Cardiac muscle cell (in vitro differentiated cells and primary cell): ENCODE measurements at places on chromosomes 1 and 21.
A peak's percentile ranks its signal among the peaks of the same experiment; 100 is the strongest.

- no peak overlapping the region for H3K4me3 ChIP-seq
- H3K27ac ChIP-seq, result peak overlapping the region; percentile 43
- DNase-seq, result peak; percentile 27
- peaks cover 5% of the 10 kb centered on the region for H3K4me1 ChIP-seq
- no peaks in the 10 kb centered on the region for H3K27me3 ChIP-seq
Measured at GRCh38 chr1:62229932-62230331, 35.3 kb downstream of the L1TD1 start.

DNA sequence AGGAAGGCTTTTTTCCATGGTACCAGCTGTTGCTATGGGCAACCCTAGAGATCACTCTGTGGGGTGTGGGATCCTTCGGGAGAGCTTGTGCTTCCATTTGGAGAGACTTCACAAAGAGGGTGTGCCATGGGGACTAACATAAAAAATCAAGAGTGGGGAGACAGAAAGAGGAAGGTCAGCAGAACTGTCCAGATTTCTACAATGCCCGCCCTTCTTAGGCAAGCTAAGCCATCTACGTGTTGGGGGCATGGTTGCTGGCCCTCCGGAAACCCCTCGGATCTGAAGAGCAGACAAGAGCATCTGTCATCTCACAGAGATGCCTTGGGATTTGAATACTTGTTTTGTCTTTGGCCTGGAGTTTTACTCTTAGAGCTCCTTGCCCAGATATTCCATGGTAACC is 83.9 kb upstream of the ZNF648 start:
- no peaks in the 10 kb centered on the region for H3K27me3 ChIP-seq
- no peak overlapping the region for H3K4me3 ChIP-seq
- DNase-seq, result no peak
- no peak overlapping the region for H3K27ac ChIP-seq
- H3K4me1 ChIP-seq, result no peaks in the 10 kb centered on the region

DNA sequence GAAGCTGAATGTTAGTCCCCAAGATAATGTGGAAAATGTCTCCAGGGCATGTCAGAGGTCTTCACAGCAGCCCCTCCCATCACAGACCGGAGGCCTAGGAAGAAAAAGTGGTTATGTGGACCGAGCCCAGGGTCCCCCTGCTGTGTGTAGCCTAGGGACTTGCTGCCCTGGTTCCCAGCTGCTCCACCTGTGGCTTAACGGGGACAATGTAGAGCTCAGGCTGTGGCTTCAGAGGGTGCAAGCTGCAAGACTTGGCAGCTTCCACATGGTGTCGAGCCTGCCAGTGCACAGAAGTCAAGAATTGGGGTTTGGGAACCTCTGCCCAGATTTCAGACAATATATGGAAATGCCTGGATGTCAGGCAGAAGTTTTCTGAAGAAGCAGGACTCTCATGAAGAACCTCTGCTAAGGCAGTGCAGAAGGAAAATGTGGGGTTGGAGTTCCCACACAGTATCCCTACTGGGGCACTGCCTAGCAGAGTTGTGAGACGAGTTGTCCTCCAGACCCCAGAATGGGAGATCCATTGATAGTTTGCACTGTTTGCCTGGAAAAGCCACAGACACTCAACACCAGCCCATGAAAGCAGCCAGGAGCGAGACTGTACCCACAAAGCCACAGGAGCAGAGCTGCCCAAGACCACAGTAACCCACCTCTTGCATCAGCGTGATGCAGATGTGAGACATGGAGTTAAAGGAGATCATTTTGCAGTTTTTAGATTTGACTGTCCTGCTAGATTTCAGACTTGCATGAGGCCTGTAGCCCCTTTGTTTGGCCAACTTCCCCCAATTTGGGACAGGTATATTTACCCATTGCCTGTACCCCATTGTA is 204.9 kb downstream of the MRPL39 start:
- H3K4me3 ChIP-seq, result no peak overlapping the region
- peaks cover 5% of the 10 kb centered on the region for H3K4me1 ChIP-seq
- H3K36me3 ChIP-seq, result no peaks in the 10 kb centered on the region
- H3K27ac ChIP-seq, result no peak overlapping the region
- no peak for DNase-seq

DNA sequence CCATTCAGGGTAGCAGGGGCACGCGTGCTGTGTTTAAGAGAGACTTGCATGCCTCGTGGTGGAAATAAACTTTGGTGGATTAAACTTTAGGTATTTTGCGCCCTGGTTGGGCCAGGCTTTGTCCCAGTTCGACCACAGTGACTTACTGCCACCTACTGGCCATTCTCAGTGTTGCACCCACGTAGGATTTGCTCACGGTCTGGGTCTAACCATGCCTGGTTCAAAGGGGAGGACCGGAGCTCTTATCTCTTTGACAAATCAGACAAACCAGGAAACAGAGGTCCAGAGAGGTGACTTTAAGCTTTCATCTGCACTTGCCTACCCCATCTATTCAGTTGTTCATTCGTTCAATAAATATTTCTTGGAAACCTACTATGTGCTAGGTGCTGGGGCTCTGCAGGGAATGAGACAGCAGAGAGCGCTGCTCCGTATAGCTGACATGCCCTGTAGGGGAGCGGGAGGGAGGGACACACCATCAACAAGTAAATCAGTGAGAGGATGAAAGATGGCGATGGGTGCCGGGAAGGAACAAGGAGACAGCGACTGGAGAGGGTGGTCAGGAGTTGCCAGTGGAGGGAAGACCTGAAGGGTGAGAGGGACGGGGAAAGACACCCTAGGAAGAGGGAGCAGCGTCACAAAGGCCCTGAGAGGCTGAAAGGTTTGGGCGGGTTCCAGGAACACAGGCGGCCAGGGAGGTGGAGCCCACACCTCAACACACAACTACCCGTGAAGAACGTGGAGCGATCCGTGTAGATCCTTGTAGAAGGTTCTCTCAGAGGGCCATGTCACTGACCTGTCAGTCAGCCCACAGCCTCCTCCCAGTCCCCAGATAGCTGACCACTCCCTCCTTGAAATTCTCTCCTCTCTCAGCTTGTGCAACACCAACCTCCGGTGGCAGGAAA is 27.2 kb upstream of the TINAGL1 start:
- DNase-seq, result peak; percentile 92
- H3K27me3 ChIP-seq, result no peaks in the 10 kb centered on the region
- H3K4me1 ChIP-seq, result no peaks in the 10 kb centered on the region
- H3K36me3 ChIP-seq, result no peaks in the 10 kb centered on the region
- no peak overlapping the region for H3K4me3 ChIP-seq

GRCh38 chr1:17460219-17460618 is 20.7 kb upstream of the RCC2 start:
- no peak for DNase-seq
- H3K27me3 ChIP-seq, result no peaks in the 10 kb centered on the region
- no peaks in the 10 kb centered on the region for H3K36me3 ChIP-seq

DNA sequence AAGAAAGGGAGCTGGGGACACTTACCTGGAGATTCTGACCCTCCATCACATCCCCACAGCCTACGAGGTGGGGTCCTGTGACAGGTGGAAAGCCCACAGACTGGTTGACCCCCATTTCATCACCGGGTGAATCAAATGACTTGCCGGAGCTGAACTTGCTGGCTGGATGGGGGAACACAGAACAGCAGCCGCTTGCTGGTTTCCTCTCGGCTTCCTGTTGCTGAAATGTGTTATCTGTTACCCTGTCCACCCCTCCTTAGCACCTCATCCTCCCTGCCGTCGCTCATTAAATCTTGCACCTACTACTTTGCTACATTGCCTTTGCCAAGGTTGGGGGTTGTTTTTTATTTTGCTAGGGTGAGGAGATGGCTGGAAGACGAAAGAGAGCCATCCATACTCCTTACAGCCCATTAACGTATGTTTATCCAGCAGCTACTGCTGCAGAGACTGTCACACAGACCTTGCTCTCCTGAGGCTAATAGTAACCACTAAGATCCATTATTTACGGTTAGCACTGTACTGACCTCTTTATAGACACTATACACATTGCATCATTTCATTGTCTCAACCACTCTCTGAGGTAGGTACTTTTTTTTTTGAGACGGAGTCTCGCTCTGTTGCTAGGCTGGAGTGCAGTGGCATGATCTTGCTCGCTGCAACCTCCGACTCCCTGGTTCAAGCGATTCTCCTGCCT is 7.0 kb downstream of the PAFAH2 start:
- H3K27ac ChIP-seq, result no peak overlapping the region
- H3K27me3 ChIP-seq, result no peaks in the 10 kb centered on the region
- peaks cover 20% of the 10 kb centered on the region for H3K4me1 ChIP-seq
- no peaks in the 10 kb centered on the region for H3K36me3 ChIP-seq

- H3K27me3 ChIP-seq, result no peaks in the 10 kb centered on the region
- no peaks in the 10 kb centered on the region for H3K36me3 ChIP-seq
- H3K27ac ChIP-seq, result peak within 1 kb of the TSS; percentile 88
- H3K4me1 ChIP-seq, result peaks cover 11% of the 10 kb centered on the region
- DNase-seq, result peak; percentile 94
Measured at GRCh38 chr1:183023146-183023600, at the start of gene LAMC1. Gene LAMC1, plus strand, starts transcription at chr1:183023420. Its CDS starts 297 bp downstream, at chr1:183023717.

- no peaks in the 10 kb centered on the region for H3K27me3 ChIP-seq
- H3K4me1 ChIP-seq, result peaks cover 10% of the 10 kb centered on the region
- no peak for DNase-seq
- H3K36me3 ChIP-seq, result no peaks in the 10 kb centered on the region
Measured at GRCh38 chr21:34017039-34017961, 56.1 kb upstream of the MRPS6 start.

- H3K4me3 ChIP-seq, result no peak overlapping the region
- H3K27me3 ChIP-seq, result no peaks in the 10 kb centered on the region
- no peak for DNase-seq
- peaks cover 6% of the 10 kb centered on the region for H3K4me1 ChIP-seq
- H3K36me3 ChIP-seq, result no peaks in the 10 kb centered on the region
Measured at GRCh38 chr1:242002510-242002909, 3.6 kb upstream of the MAP1LC3C start.

DNA sequence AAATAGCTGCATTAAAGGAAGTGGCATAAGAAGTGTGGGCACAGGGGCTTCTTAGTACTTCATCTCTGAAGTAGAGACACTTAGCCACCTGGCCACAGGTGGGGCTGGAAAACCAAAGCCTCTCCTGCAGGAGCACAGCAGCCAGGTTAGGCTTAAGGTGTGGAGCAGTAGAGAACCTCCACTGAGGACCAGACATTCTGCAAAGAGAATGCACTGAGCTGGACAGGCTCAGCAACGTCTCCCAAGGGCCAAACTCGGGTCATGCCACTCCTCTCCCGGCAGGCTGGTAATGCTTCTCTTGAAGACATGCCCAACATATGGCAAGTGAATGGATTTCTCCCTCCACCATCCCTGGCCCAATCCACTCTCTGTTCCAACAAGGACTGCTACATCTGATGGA is 33.0 kb upstream of the LRRC38 start:
- H3K36me3 ChIP-seq, result no peaks in the 10 kb centered on the region
- no peak overlapping the region for H3K4me3 ChIP-seq
- no peak overlapping the region for H3K27ac ChIP-seq
- H3K4me1 ChIP-seq, result no peaks in the 10 kb centered on the region
- no peak for DNase-seq

GRCh38 chr1:76053021-76053420 is 21.5 kb upstream of the ST6GALNAC3 start:
- H3K27ac ChIP-seq, result no peak overlapping the region
- DNase-seq, result no peak
- H3K4me1 ChIP-seq, result no peaks in the 10 kb centered on the region
- H3K27me3 ChIP-seq, result no peaks in the 10 kb centered on the region

GRCh38 chr1:103461161-103462105 is 64.1 kb upstream of the RNPC3 start:
- H3K27me3 ChIP-seq, result no peaks in the 10 kb centered on the region
- H3K4me1 ChIP-seq, result peaks cover 4% of the 10 kb centered on the region
- H3K36me3 ChIP-seq, result no peaks in the 10 kb centered on the region
- no peak overlapping the region for H3K4me3 ChIP-seq
- DNase-seq, result peak; percentile 18

DNA sequence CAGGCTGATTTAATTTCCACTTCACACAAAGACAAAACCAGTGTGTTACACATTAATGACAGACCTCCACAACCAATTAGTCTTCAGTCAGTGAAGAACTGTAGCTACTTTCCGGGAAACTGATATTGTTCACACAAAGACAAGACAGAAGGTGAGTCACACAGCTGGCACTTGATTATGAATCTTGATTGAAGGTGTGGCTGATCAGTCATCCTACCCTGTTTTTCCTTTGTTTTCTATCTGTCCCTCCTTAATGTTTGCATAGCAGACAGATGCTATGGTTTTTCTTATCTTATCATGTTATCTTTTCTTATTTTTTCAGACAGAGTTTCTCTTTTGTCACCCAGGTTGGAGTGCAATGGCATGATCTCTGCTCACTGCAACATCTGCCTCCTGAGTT is 185.1 kb upstream of the GREM2 start:
- H3K27ac ChIP-seq, result no peak overlapping the region
- H3K36me3 ChIP-seq, result no peaks in the 10 kb centered on the region

DNA sequence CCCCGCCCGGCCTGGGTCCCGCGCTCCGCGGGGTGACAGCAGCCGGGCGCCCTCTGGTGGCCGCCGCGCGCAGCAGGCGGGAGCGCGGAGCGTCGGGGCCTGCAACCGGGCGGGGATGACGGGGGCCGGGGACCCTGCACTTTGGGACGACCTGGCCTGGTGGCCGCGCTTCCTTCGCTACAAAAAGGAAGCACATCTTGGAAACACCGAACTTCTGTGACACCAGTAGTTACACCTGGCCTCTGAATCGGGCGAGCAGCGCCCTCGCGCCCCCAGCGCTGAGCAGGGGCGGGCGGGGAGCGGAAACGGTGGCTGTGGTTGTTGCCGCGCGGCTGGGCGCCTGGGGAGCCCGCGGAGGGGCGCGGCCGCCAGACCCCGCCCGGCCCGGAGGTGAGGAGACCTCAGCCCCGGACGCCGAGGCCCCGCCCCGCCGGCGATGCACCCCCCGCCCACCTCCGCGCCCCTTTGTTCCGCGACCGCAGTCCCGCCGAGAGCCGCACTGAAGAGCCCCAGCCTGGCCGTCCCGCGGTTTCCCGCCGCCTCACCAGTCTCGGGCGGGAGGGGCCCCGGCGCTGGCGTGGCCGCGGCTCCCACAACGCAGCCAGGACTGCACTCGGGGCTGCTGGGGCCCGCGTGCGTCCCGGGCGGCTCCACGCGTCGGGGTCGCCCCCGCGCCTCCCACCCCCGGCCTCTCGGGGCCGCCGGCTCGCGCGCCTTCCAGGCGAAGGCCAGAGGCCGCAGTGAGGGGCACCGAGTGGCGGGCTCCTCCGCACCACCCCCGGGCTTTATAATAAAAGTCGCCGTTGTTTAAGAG is 59.3 kb downstream of the H3-3A start:
- peak; percentile 52 for DNase-seq
- peaks cover 7% of the 10 kb centered on the region for H3K27me3 ChIP-seq
- H3K4me1 ChIP-seq, result peaks cover 5% of the 10 kb centered on the region
- no peaks in the 10 kb centered on the region for H3K36me3 ChIP-seq
- H3K27ac ChIP-seq, result no peak overlapping the region
- peak overlapping the region; percentile 37 for H3K4me3 ChIP-seq

DNA sequence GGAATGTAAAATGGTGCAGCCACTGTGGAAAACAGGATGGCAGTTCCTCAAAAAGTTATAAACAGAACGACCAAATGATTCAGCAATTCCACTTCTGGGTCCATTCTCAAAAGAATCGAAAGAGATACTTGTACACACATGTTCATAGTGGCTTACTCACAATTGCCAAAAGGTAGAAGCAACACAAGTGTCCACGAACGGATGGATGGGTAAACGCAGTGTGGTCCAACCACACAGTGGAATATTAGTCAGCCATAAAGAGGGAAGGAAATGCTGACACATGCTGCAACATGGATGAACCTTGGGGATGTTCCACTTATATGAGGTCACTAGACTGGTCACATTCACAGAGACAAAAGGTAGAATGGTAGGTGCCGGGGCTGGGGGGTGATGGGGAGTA is 5.3 kb downstream of the KRTAP10-1 start:
- H3K27ac ChIP-seq, result no peak overlapping the region
- no peaks in the 10 kb centered on the region for H3K36me3 ChIP-seq
- no peak overlapping the region for H3K4me3 ChIP-seq
